Testis (tissue), 5 donors: ENCODE measurements at places on chromosomes 12 and 14. TPM values are rescaled to one million over a fixed set of nuclear protein-coding genes. Genes with fewer than 3 reads are reported as not detected.

DNA sequence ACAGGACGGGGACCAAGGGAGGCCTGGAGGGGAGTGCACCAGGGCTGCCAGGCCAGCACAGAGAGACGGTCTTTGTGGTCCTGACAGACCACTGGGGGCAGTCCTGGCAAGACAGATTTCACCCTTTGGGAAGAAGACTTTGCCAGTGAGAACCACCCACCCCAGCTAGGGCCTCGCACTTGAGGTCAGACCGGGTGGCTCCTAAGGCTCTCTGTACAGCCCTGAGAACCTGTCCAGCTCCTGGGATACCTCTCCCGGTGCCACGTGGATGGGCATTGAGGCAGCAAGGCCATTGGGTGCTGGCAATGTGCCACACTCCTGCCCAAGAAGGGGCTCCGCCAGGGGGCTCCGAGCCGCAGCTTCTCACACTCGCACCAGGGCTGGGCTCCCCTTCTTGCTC, 42.4 kb downstream of the DEGS2 start:
- H3K36me3 ChIP-seq = no peaks in the 10 kb centered on the region
- H3K27ac ChIP-seq = no peak overlapping the region
- H3K4me3 ChIP-seq = no peak overlapping the region

GRCh38 chr12:16392846-16393535, 45.5 kb downstream of the MGST1 start:
- no peaks in the 10 kb centered on the region for H3K36me3 ChIP-seq
- no peaks in the 10 kb centered on the region for H3K4me1 ChIP-seq
- no peak overlapping the region for H3K27ac ChIP-seq
- no peaks in the 10 kb centered on the region for H3K27me3 ChIP-seq

GRCh38 chr14:54577977-54578376, 11.0 kb downstream of the SAMD4A start:
- no peak overlapping the region for H3K4me3 ChIP-seq
- no peaks in the 10 kb centered on the region for H3K27me3 ChIP-seq
- no peaks in the 10 kb centered on the region for H3K4me1 ChIP-seq

DNA sequence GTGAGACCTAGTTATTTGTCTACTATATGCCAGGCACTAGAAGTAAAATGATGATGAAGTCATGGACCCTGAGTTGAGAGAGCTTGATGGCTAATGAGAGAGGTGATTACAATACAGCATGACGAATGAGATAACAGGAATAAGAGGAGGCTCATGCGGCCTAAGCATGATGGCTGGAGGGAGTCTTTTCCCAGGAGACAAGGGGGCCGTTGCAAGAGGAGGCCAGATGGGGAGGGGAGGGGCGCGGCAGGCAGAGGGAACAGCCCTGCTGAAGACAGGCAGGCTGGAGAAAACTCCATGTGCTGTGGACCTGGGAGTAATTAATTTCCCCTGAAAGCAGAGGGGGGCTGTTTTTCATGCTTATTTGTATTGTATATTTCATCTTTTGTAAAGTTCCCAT, 144.7 kb upstream of the RFLNA start:
- no peaks in the 10 kb centered on the region for H3K4me1 ChIP-seq
- no peaks in the 10 kb centered on the region for H3K27me3 ChIP-seq
- H3K36me3 ChIP-seq = no peaks in the 10 kb centered on the region

DNA sequence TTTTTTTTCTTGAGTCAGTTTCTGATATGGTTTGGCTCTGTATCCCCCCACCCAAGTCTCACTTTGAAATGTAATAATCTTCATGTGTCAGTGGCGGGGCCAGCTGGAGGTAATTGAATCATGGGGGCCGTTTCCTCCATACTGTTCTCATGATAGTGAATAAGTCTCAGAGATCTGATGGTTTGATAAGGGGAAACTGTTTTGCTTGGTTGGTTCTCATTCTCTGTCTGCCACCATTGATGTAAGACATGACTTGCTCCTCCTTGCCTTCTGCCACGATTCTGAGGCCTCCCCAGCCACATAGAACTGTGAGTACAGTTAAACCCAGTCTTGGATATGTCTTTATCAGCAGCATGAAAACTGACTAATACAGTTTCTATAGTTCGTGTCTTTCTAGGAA, 42.9 kb downstream of the WNK1 start:
- no peak for DNase-seq
- H3K4me1 ChIP-seq = no peaks in the 10 kb centered on the region
- H3K4me3 ChIP-seq = no peak overlapping the region
- no peak overlapping the region for H3K27ac ChIP-seq
- H3K36me3 ChIP-seq = no peaks in the 10 kb centered on the region
- H3K27me3 ChIP-seq = no peaks in the 10 kb centered on the region

DNA sequence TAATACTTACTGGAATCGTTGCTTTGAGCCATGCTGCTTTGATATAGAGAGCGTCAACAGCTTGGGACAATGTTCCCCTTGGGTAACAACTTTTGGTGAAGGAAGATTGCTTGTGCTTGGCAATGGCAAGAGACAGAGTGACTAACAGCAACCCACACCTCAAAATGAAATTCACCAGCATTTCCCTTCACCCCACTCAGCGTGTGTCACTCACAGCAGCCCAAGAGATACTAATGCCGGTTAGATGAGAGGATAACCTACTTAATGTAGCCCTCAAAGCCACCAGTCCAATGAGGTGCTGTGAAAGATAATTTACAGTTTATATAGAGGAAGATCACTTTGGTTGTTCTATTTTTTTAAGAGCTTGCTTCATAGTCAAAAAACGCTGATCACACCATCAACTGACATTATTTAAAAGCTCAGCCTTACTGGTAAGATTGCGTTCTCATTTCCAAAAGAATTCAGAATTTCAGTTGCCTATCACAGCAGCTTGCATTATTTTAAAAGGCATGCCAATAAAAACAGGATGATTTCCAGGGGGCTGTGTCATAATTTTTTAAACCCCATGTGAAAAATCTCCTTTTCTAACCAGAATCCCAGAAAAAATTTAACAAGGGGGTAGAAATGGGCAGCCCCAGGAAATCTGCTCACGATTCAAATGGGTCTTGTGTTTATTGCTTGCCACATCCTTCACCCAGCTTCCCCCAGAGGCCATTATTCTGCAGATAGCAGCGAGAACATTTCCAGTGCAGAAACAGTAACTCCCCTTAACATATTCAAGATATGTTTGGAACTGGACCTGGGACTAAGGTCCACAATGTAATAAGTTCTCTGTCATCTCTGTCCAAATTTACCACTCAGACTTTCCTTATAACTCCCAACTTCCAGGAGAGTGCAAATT, at the start of gene IL26:
IL26 (minus strand) TSS at position 235 of the 901 bp plus-strand sequence; CDS start at position 181, 54 bp downstream.
- no peak within 1 kb of the TSS for H3K4me3 ChIP-seq
- DNase-seq = no peak
- H3K27me3 ChIP-seq = no peaks in the 10 kb centered on the region
- no peaks in the 10 kb centered on the region for H3K4me1 ChIP-seq
- no peak within 1 kb of the TSS for H3K27ac ChIP-seq
- no peaks in the 10 kb centered on the region for H3K36me3 ChIP-seq

DNA sequence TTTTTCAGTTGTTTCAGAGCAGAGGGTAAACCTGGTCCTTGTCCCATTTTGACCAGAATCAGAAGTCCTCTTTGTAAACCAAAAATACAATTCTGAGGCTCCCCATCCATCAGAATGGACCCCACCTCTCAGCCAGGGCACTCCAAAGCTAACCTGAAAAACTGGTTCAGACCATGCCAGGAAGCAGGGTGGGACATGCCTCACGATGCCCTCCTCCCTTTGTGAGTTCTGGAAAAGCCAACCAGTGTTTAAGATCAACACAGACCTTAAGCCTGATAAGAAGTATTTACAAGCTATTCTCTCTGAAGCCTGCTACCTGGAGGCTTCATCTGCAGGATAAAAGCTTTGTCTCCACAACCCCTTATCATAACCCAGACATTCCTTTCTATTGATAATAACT, 35.4 kb downstream of the TNFAIP2 start:
- H3K36me3 ChIP-seq = no peaks in the 10 kb centered on the region
- H3K27ac ChIP-seq = no peak overlapping the region
- peaks cover 11% of the 10 kb centered on the region for H3K4me1 ChIP-seq
- H3K4me3 ChIP-seq = no peak overlapping the region
- DNase-seq = no peak

- H3K27ac ChIP-seq = no peak overlapping the region
- H3K4me3 ChIP-seq = no peak overlapping the region
- H3K27me3 ChIP-seq = no peaks in the 10 kb centered on the region
- no peaks in the 10 kb centered on the region for H3K36me3 ChIP-seq
- DNase-seq = no peak
Observed at GRCh38 chr14:87199381-87199780, 793.6 kb downstream of the GALC start.

DNA sequence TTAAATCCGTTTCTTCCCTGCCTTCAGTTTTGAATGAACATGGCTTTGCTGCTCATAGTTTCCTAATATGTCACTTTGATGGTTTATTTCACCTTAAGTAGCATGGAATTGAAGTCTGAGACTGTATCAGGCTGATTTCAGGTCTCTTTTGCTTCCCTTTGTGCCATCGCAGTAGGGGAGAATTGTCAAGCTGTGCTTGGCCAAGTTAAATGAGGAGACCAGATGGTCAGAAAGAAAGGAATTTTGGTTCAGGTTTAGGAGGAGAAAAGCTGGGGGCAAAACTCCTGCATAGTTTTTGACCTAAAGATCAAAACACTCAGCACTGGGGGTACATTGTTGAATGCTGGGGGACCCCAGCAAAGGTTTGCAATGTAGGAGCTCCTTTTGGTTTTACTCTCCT, 398.4 kb downstream of the NUAK1 start:
- no peak overlapping the region for H3K27ac ChIP-seq
- no peak for DNase-seq
- no peak overlapping the region for H3K4me3 ChIP-seq

DNA sequence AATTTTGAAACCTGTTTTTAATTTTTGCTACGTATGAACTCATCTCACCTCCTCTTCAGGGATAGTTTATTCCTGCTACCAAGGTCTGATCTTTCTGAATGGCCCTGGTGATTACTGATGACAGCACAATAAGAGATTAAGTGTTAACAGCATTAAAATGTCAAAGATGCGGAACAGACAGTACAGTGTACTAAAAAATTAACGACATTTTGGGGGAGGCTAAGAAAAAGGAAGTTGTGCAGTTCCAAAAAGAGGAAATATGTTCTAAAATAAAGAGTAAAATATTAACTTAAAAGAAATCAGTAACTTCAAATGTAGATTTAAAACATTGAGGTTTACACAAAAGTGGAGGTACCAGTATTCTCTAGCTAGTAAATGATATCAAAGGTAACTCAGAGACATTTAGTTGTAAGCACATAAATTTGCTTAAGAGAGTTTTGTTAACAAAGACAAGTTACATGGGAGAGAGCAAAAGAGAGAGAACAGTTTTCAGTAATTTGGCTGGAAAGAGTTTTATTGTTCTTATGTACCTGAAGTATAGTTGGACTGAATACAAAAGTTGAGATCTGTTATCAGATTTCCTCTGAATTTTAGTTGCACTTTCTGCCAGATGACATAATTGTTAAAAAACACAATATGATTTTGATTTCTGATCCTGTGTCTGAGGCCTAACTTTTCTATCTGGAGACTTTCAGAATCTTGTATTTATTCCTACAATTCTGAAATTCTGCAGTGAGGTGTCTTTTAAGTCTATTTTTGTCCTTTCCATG, 4.2 kb upstream of the CLECL1 start:
- no peak for DNase-seq
- H3K4me3 ChIP-seq = no peak overlapping the region
- H3K27ac ChIP-seq = no peak overlapping the region
- H3K4me1 ChIP-seq = no peaks in the 10 kb centered on the region
- no peaks in the 10 kb centered on the region for H3K36me3 ChIP-seq

DNA sequence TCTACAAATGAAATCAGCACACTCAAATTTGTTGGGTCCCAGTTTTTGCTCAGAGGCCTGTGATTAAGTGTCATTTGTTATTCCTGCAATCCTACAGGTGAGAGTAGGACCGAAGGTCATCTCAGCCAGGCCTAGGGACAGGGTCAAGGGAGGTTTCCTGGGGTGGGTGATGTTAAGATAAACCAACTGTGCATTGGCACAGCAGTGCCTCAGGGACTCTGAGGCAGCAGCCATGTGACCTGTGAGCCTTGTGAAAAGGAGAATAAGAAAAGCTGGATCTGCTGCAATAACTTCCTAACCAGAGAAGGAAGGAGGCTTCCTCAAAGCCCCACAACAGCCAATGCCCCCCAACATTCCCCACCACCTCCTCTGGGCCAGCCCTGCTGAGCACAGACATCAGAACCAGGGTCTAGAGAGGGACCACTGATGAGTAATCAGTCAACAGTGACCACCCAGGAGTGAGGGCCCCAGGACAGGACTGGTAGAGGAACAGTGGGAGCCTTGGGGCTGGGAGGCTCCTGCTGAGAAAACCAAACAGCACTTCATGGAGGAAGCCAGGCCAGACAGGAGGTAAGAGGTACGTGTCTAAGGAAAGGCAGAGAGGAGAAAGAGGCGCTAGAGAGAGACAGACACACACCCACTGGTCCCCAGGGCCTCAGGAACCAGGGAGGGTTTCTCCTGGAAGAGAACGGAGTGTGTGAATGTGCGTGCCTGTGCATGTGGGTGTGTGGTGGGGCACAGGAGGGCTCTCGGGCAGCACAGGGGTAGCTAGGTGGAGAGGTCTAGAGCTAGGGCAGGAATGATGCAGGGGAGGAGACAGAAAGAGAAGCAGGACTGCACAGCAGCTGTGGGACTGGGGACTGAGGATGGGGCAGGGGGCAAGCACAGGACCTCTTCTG, 82.4 kb downstream of the ITPK1 start:
- peaks cover 62% of the 10 kb centered on the region for H3K4me1 ChIP-seq
- H3K27ac ChIP-seq = peak overlapping the region; percentile 71
- H3K27me3 ChIP-seq = no peaks in the 10 kb centered on the region
- no peaks in the 10 kb centered on the region for H3K36me3 ChIP-seq

DNA sequence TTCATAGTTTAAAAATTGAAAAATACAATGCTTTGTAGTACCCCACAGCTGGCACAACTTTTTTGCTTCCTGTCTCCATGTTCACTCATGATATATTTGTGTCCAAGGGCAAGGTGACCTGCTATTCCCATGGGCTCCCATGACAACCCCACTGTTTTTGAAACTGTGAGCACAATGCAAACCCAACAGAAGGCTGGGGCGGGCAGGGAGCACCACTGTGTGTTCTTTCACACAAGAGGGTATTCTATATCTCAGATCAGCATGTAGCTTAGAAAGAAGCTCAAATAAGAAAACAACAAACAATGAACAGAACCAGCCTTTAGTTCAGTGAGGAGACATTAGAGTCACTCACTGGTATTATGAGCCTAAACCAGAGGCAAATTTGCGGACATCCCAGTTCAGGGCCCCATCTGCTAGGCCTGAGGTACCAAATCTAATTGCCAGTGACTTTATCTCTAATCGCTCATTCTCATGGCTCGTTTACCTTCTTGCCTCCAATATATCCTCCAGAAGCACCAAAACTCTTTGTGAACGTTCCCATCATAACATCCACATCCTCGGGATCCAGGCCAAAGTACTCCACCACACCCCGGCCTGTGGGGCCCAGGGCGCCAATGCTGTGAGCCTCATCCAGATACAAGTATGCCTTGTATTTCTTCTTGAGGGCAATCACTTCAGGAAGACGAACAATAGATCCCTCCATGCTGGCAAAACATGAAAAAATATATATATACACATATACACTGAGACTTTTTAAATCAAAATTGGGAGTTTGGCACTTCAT, 56.4 kb upstream of the ISM2 start:
- H3K27me3 ChIP-seq = no peaks in the 10 kb centered on the region
- H3K36me3 ChIP-seq = no peaks in the 10 kb centered on the region
- peak overlapping the region; percentile 44 for H3K27ac ChIP-seq
- no peak for DNase-seq

Gene TAS2R42
- total RNA-seq = not detected

Gene SLC25A47
- total RNA-seq = 0.87 TPM

Gene CLEC1A
- total RNA-seq = 3.2 TPM

Gene TSPAN8
- total RNA-seq = 1.3 TPM

Gene TTC6
- 11.2 TPM for total RNA-seq
